B cell (primary cell): ENCODE measurements at places on chromosomes 2 and 18.

- no peak for DNase-seq
Observed at GRCh38 chr18:62778976-62779869, 63.9 kb downstream of the PHLPP1 start.

DNA sequence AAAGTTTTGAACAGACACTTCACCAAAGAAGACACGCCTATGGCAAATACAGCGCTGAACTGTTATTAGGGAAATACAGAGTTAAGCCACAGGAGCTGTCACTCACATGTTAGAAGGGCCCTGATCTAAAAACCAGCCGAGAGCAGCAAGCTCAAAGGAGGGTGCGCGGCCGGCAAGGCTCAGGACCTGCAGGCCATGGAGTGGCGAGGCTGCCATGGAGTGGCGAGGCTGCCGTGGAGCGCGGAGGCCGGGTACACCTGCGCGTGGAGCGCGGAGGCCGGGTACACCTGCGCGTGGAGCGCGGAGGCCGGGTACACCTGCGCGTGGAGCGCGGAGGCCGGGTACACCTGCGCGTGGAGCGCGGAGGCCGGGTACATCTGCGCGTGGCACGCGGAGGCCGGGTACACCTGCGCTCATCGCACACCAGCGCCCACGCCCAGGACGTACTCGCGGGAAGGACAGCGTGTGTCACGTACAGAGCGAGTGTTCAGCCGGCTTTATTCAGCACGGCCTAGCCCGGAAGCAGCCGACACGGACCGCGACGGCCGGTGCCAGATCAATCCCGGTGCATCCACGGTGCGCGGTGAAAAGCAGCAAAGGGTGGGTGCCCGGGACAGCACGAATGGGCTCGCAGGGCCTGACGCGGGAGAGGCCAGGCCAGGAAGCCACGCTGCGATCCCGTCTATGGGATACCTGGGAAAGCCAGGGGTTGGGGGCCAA is 68.8 kb downstream of the SLC66A2 start:
- no peak for DNase-seq

GRCh38 chr2:227414846-227415245 is 27.1 kb upstream of the SCYGR1 start:
- no peak for DNase-seq

- peak; percentile 86 for DNase-seq
Observed at GRCh38 chr2:173997269-173997668, 32.1 kb upstream of the SP3 start.

DNA sequence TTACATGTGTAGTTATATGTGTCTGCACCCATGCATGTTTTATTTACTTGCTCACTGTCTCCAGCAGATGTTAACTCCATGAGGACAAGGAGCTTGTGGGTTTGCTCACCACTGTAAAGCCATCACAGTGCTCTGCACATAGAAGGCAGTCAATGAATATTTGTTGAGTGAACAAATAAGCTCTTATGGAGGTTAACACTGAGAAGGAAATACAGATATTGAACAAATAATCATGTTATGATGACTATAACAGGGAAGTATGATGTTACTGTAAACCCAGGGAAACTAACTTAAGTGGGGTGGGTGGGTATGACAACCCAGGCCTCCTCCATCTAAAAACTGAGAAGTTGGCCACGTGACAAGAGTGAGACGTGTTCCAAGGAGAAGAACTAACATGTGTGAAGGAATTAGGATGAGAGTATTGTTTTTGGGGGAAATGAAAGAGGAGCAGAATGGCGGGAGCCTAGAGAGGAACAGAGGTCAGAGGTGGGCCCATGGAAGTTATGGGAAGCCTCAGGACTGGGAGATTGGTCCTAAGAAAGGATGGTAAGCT is 6.0 kb upstream of the FAM117B start:
- DNase-seq, result no peak

DNA sequence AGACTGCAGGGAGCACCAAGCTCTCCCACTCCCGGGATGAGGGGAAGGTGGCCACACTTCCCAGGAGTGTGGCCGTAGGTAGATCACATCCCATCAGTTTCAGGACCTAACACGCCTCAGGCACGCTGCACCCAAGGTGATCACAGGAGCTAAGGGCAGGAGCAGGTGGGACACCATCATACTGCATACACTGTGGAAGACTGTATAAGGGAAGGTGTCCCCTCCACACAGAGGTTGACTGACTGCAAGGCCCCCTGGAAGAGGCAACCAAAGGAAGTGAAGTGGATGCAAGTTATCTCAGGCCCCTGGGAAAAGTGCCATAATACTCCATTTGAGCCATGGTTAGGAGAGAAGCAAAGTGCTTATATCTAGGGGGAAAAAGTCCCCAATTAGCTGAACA is 351.9 kb upstream of the SMIM21 start:
- DNase-seq, result no peak

GRCh38 chr2:21658907-21659477 is 535.2 kb downstream of the TDRD15 start:
- DNase-seq, result no peak

DNA sequence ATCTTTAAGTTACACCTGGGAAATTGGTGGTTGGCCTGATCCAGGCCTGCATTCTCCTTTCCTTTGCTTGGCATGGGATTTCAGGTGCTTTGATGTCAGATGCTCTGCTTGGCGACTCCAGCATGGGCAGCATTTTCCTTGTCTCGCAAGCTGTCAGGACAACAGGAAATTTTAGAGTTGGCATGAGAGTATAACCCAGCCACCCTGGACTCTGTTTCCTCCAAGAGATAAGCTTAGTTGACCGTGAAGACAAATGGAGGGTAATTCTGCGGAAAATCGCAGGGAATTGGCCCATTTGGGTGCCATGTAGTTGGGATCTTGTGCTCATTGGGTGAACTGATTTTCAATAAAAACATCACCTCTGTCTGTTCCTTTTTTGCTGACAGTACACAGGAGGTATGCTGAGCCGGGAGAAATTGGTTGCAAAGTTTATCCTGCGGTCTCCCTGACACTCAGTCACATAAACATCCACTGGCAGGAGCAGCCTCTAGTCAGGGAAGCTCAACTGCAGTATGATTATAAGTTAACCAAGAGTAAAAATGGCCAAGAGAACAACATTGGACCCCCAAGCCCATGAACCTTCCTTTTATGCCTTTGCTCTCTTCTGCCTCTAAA is 409.9 kb downstream of the SETBP1 start:
- no peak for DNase-seq

DNA sequence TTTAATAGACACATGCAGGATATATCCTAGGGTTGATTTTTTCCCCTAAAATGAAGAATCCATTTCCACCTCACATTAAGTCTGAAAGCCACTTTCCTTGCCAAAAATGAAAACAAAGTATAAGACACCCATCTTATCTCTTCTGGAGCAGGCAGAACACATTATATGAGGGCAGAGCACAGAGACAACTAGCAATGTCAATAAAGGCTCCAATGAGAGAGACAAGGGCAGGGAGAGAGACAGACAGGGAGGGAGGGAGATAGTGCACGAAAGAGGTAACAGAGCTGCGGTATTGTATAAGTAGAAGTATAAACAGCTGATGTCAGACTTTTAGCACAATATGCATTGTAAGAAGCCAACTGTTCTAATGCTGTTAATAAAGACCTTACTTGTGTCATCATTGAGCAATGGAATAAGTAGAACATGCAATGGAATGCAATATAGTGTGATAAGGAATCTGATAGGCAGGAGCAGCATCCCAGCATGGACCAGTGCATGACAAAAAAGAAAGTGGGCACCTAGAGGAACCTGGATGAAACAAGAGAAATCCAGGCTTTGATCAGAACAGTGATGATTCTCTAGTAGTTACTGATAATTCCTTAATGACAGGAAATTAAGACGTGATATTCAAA is 150.6 kb upstream of the TCF4 start:
- DNase-seq, result no peak

DNA sequence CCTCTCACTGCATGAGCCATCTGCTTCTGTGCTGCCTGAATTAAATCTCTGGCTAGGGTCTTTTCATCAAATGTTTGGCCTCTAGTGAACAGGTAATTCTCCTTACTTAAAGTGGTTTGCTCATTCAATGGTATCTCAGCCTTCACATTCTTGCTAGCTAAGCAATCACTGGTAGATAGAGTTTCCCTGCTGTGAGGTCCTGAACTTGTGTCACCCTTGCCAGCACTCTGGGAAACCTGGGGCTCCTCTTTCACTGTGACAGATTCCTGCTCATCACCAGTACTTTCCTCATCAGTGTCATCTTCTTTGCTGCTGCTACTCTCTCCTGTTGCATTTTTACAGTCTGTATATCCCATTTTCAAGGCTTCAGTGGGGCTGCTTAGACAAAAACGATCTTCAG is 69.1 kb upstream of the DTNB start:
- DNase-seq, result no peak
